ENCODE measurements at places on chromosomes 6 and 20.

DNA sequence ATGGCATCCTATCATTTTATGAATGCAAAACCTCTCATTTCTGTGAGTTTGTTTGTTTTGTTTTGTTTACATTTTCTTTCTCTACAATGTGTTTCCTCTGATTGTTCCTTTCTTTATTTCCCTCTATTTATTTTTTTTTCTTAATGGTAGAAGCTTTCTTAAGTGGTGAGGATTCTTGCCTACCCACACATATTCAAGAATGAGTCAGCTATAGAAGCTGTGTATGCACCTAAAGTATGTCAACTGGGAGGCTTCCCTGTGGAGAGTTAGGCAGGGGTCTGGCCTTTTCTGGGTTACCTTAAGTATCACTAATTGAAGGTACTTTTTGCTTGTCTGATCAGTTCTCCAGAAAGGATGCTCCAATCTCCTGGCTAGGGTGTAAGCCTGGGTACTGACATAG, 354.0 kb downstream of the ESR1 start:
- H3K27me3 ChIP-seq, result no peaks in the 10 kb centered on the region
- ATAC-seq, result peak; percentile 46
- H3K4me3 ChIP-seq, result no peak overlapping the region
- H3K4me1 ChIP-seq, result peaks cover 27% of the 10 kb centered on the region

DNA sequence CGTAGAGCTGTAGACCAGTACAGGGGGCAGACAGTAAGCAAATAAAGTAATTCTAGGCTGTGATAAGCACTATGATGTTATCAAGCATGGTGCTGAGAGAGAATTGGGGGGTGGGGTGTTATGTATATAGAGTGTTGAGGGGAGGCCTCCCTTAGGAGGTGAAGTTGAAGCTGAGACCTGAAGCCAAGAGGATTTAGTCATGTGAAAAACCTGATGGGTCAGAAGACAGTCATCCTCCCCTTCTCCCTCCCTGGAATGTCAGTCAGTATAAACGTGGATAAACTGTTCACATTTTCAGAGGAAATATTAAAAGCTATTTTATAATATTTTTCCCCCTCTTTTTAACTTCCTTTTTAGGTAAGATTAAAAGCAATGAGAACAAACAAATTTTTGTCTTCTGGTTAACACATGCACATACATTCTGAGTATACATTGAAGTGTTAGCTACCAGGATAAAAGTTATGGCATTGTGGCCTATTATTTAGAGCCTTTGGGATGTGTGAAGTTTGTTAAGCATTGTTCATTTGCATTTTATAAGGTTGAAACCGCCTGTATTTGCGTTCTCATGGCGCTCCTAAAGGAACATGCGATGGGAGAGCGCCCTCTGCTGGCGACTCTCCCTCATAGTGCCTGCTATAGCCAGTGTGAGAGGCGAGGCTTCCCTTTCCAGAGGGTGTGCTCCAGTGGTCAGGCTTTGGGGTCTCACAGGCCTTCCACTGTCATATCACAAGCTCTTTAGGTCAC, 35.4 kb upstream of the MAPK13 start:
- no peak overlapping the region for H3K27ac ChIP-seq
- H3K4me1 ChIP-seq, result peaks cover 12% of the 10 kb centered on the region
- no peak overlapping the region for H3K4me3 ChIP-seq
- no peaks in the 10 kb centered on the region for H3K27me3 ChIP-seq
- peaks cover 6% of the 10 kb centered on the region for H3K36me3 ChIP-seq
- peak; percentile 84 for ATAC-seq

- peaks cover 50% of the 10 kb centered on the region for H3K36me3 ChIP-seq
- peaks cover 89% of the 10 kb centered on the region for H3K4me1 ChIP-seq
- no peak overlapping the region for H3K4me3 ChIP-seq
- no peak overlapping the region for H3K27ac ChIP-seq
- no peak for ATAC-seq
- no peaks in the 10 kb centered on the region for H3K27me3 ChIP-seq
Observed at GRCh38 chr20:46128310-46129151, 10.4 kb downstream of the CD40 start.

DNA sequence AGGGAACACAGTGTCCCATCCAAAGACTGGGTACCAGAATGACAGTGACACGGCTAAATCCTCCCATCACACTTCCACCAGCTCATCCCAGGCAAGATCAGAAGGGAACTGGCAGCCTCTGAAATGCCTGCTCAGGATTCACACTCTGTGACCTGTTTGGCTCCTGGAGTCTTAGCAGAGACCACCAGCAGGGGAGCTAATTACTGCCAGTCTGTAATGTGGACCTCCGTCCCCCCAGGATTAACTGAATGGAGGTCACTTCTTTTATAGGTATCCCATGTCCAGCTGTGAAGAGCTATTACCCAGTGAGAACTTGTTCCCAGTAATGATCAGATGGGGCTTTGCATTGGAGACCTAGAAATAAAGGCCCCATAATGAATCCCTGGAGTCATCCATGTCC, 45.2 kb downstream of the DEFB114 start:
- H3K27ac ChIP-seq, result no peak overlapping the region
- no peaks in the 10 kb centered on the region for H3K4me1 ChIP-seq
- no peak for ATAC-seq
- no peak overlapping the region for H3K4me3 ChIP-seq

GRCh38 chr6:29506446-29507067, 18.8 kb upstream of the MAS1L start:
- H3K36me3 ChIP-seq, result no peaks in the 10 kb centered on the region
- ATAC-seq, result no peak
- peaks cover 5% of the 10 kb centered on the region for H3K4me1 ChIP-seq
- H3K27ac ChIP-seq, result no peak overlapping the region

GRCh38 chr6:170266061-170266825, 24.6 kb downstream of the DLL1 start:
- H3K36me3 ChIP-seq, result no peaks in the 10 kb centered on the region
- peaks cover 30% of the 10 kb centered on the region for H3K27me3 ChIP-seq
- no peak for ATAC-seq
- no peak overlapping the region for H3K27ac ChIP-seq
- no peak overlapping the region for H3K4me3 ChIP-seq
- peaks cover 5% of the 10 kb centered on the region for H3K4me1 ChIP-seq

DNA sequence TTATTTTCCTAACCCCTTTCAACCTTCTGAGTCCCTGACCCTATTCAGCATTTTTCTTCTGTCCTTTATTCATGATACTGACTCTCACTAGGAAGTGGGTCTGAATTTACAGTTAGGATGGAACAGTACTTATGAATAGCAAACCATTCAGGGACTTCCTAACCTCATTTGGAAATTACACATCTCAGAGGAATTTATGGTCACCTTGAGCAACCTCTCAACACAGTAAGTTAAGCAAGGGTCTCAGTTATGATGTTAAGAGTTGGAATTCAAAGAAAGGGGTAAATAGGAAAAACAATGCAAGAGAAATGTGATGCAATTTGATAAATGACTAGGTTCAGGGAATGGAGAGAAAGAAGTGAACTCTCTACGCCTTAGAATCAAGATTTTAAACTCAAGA, 97.3 kb downstream of the GPR6 start:
- no peaks in the 10 kb centered on the region for H3K4me1 ChIP-seq
- H3K27ac ChIP-seq, result no peak overlapping the region
- H3K4me3 ChIP-seq, result no peak overlapping the region
- no peak for ATAC-seq
- H3K27me3 ChIP-seq, result no peaks in the 10 kb centered on the region

DNA sequence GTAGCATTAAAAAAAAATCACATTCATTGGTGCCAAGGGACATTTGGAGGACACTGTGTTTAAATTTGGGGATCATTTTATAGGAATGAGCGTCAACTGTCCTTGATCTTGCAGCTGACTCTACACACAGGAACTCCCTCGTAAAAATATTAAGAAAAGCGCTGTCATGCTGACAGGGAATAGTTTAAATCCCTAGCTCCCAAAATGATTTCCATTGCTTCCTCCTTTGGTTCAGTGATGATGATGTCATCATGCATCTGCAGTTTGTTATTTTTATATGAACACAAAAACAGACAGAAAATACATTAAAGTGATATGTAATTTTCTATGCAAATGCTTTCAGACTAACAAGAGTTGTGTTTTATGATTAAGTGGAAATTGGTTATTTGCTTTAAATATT, 275.6 kb downstream of the BTBD9 start:
- H3K27ac ChIP-seq, result no peak overlapping the region
- peaks cover 16% of the 10 kb centered on the region for H3K36me3 ChIP-seq
- ATAC-seq, result no peak
- H3K4me1 ChIP-seq, result no peaks in the 10 kb centered on the region
- H3K4me3 ChIP-seq, result no peak overlapping the region

- peaks cover 37% of the 10 kb centered on the region for H3K27me3 ChIP-seq
- ATAC-seq, result no peak
- no peak overlapping the region for H3K4me3 ChIP-seq
Observed at GRCh38 chr6:45398075-45398813, 20.5 kb upstream of the SUPT3H start.

DNA sequence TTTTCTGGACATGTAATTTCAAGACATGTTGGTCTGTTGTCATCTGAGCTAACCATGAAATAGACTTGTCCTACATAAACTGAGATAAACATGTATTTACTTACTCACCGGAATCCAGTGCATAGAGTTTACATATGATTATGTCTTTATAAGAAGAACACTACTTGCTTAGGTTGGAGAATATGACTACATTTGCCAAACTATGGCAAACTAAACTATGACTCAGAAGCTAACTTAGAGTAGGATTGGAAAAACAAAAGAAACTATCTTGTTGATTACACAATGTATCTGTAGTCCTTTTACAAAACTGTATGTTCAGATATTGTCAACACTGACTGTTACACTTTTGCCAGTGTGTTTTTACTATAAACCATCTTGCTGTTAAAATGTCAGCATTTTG, 113.3 kb downstream of the CRYBG1 start:
- H3K36me3 ChIP-seq, result no peaks in the 10 kb centered on the region
- no peak overlapping the region for H3K4me3 ChIP-seq
- ATAC-seq, result no peak
- H3K27me3 ChIP-seq, result no peaks in the 10 kb centered on the region
- no peak overlapping the region for H3K27ac ChIP-seq

DNA sequence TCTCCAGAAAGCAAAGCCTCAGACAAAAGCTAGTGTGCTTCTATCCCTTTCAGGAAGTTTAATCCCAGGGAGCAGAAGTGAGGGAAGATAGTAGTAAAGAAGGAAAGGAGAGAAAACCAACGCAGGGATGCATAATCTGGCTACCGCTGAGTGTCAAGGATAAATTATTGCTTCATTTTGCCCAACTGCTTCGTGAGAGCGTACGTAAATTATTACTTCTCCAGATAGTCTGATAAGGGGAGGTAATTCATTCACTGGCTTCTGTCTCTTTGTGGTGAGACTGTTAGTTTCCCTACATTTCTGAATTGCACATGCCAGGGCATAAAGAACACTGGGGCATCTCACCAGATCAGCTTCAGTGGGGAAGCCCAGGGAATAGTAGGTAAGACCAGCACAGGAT, 539.7 kb downstream of the PHF3 start:
- H3K27me3 ChIP-seq, result no peaks in the 10 kb centered on the region
- H3K4me1 ChIP-seq, result no peaks in the 10 kb centered on the region
- H3K27ac ChIP-seq, result no peak overlapping the region
- no peaks in the 10 kb centered on the region for H3K36me3 ChIP-seq
- no peak overlapping the region for H3K4me3 ChIP-seq
- ATAC-seq, result no peak

DNA sequence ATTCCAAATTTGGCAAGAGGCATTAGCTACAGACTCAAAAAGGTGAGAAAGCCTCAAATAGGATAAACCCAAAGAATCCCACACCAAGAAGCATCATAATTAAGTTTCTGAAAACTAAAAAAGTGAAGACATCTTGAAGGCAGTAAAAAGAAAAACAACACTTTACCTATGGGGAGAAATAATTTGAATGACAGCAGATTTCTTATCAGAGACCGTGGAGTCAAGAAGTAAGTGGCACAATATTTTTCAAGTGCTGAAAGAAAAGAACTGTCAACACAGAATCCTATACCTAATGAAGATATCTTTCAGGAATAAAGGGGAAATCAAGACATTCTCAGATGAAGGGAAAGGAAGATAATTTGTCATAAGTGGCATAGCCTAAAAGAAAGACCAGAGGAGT, 193.3 kb upstream of the CHD6 start:
- H3K27me3 ChIP-seq, result peaks cover 22% of the 10 kb centered on the region
- no peak overlapping the region for H3K4me3 ChIP-seq
- ATAC-seq, result no peak
- H3K4me1 ChIP-seq, result no peaks in the 10 kb centered on the region

- peaks cover 60% of the 10 kb centered on the region for H3K36me3 ChIP-seq
- no peaks in the 10 kb centered on the region for H3K4me1 ChIP-seq
- no peaks in the 10 kb centered on the region for H3K27me3 ChIP-seq
- no peak for ATAC-seq
Observed at GRCh38 chr6:126102358-126102757, 116.0 kb downstream of the TRMT11 start.

DNA sequence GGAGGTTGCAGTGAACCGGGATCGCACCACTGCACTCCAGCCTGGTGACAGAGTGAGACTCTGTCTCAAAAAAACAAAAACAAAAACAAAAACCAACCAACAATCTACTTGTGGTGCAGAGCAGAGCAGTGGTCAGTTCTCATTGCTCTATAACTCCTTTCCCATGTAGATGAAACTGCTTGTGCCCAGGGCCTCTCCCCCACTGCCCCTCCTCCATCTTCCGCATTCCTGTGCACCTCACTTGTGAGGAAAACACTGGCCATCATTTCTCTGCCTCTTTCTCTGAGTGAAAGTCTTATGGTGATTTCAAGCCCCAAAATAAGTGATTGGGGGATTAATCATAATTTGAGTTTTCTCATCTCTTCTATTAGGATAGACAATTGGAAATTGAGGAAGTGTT, 63.9 kb upstream of the GLP1R start:
- no peaks in the 10 kb centered on the region for H3K27me3 ChIP-seq
- H3K4me1 ChIP-seq, result no peaks in the 10 kb centered on the region

DNA sequence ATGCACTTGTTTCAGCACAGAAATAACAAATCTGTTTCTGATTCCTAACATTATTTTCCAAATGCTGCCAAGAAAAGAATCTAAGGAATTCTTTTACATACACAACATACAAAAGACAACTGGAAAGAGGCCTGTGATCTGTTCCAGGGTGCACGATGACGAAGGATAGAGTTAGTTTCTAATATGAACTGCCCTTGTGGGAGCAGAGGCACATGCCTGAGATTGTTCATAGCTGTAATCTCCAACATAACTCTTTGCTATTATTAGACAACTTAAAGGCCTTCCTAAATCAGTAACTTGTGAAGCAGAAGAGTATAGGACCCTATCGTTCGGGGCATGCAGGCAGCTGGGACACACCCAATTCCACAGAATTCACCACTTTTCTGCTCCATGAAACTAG, 41.2 kb upstream of the NHSL1 start:
- ATAC-seq, result no peak
- H3K4me1 ChIP-seq, result no peaks in the 10 kb centered on the region
- no peaks in the 10 kb centered on the region for H3K36me3 ChIP-seq
- peaks cover 9% of the 10 kb centered on the region for H3K27me3 ChIP-seq
- no peak overlapping the region for H3K4me3 ChIP-seq

GRCh38 chr6:43054206-43054943, 724 bp upstream of the CUL7 start:
- peaks cover 54% of the 10 kb centered on the region for H3K4me1 ChIP-seq
- peak overlapping the region; percentile 98 for H3K4me3 ChIP-seq

GRCh38 chr6:11526156-11526505, 11.4 kb upstream of the TMEM170B start:
- H3K27me3 ChIP-seq, result no peaks in the 10 kb centered on the region
- no peaks in the 10 kb centered on the region for H3K36me3 ChIP-seq
- no peak overlapping the region for H3K4me3 ChIP-seq
- no peak overlapping the region for H3K27ac ChIP-seq
- ATAC-seq, result no peak
- H3K4me1 ChIP-seq, result no peaks in the 10 kb centered on the region

GRCh38 chr6:152399399-152399798, 237.8 kb downstream of the SYNE1 start:
- no peak overlapping the region for H3K4me3 ChIP-seq
- H3K27me3 ChIP-seq, result no peaks in the 10 kb centered on the region
- no peaks in the 10 kb centered on the region for H3K4me1 ChIP-seq

Measured in stimulated activated memory B cell treated with anti-CD40 and anti-IgM and Interleukin-4, amounts not matched to agents 10 μg/mL and 1 μg/mL and 100 μg/mL, for 72 hours (primary cell).